Activated naive CD8-positive, alpha-beta T cell treated with anti-CD3 and anti-CD28 coated beads for 36 hours (primary cell): ENCODE measurements at places on chromosomes 1 and 21. TPM values are rescaled to one million over a fixed set of nuclear protein-coding genes. Genes with fewer than 3 reads are reported as not detected.
A peak's percentile ranks its signal among the peaks of the same experiment; 100 is the strongest.

Gene HSF2BP
- total RNA-seq: 1.2 TPM

Gene TMIGD3
- total RNA-seq: not detected

Gene DHX9
- 310 TPM for total RNA-seq

Gene S100A2
- not detected for total RNA-seq

Gene C1orf141
- not detected for total RNA-seq

Gene CELA2B
- not detected for total RNA-seq

Gene FCRL5
- 0.31 TPM for total RNA-seq

Gene HCRTR1
- total RNA-seq: not detected

Gene FCN3
- total RNA-seq: not detected

Gene TAF5L
- 28.0 TPM for total RNA-seq

Gene DIO1
- not detected for total RNA-seq

Gene AKT3
- 19.1 TPM for total RNA-seq

Gene AP4B1
- 36.8 TPM for total RNA-seq

Gene PTPN14
- 0.92 TPM for total RNA-seq

Gene CD53
- 193 TPM for total RNA-seq

GRCh38 chr1:231724876-231725647 is 98.5 kb downstream of the DISC1 start:
- no peaks in the 10 kb centered on the region for H3K36me3 ChIP-seq
- H3K27ac ChIP-seq: no peak overlapping the region
- no peaks in the 10 kb centered on the region for H3K27me3 ChIP-seq
- no peaks in the 10 kb centered on the region for H3K4me1 ChIP-seq
- peak; percentile 9 for DNase-seq
- H3K4me3 ChIP-seq: no peak overlapping the region

- peak within 1 kb of the TSS; percentile 98 for H3K27ac ChIP-seq
- peak; percentile 98 for DNase-seq
- peak within 1 kb of the TSS; percentile 88 for H3K4me3 ChIP-seq
- peaks cover 33% of the 10 kb centered on the region for H3K36me3 ChIP-seq
- H3K27me3 ChIP-seq: no peaks in the 10 kb centered on the region
These were observed at the start of gene USP1 for GRCh38 chr1:62436466-62437272. TSS of gene USP1 (plus strand) at chr1:62437049. CDS start at chr1:62439868, 2,819 bp downstream.

- DNase-seq: no peak
- H3K4me1 ChIP-seq: no peaks in the 10 kb centered on the region
- peaks cover 53% of the 10 kb centered on the region for H3K27me3 ChIP-seq
- H3K4me3 ChIP-seq: no peak within 1 kb of the TSS
These were observed at the start of gene DSCAM for GRCh38 chr21:40846587-40847411. TSS of gene DSCAM (minus strand) at chr21:40847158. CDS start at chr21:40846661, 497 bp downstream.

GRCh38 chr1:57058652-57059501 is 93.1 kb upstream of the C8B start:
- H3K36me3 ChIP-seq: no peaks in the 10 kb centered on the region
- no peak overlapping the region for H3K4me3 ChIP-seq
- H3K27me3 ChIP-seq: no peaks in the 10 kb centered on the region
- no peaks in the 10 kb centered on the region for H3K4me1 ChIP-seq

- peaks cover 12% of the 10 kb centered on the region for H3K27me3 ChIP-seq
- no peak for DNase-seq
- no peaks in the 10 kb centered on the region for H3K4me1 ChIP-seq
- H3K27ac ChIP-seq: no peak overlapping the region
These were observed 10.9 kb upstream of the VAMP3 start for GRCh38 chr1:7760245-7760644.

- H3K4me3 ChIP-seq: no peak overlapping the region
- DNase-seq: no peak
- H3K36me3 ChIP-seq: peaks cover 6% of the 10 kb centered on the region
- H3K27ac ChIP-seq: no peak overlapping the region
These were observed 27.3 kb downstream of the AGMAT start for GRCh38 chr1:15557594-15557993.

DNA sequence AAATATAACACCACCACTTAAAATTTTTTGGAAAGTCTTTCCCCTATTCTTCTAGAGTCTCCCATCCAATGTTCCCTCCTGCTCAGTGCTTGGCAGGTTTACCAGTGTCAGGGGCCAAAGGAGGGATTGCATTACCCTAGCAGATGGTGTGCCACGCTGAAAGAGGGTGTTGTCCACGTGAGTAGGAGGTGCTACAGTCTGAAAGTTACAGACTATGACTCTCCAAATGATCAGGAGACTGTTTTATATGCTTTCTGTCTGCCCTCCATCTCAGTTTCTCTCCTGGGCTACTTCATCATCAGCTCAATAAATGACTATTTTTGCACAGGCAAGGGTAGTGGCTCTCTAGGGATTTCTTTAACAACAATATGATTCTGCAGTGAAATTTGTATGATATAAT is 31.3 kb upstream of the ANGPTL7 start:
- peaks cover 13% of the 10 kb centered on the region for H3K4me1 ChIP-seq
- DNase-seq: no peak
- peak overlapping the region; percentile 17 for H3K27ac ChIP-seq
- no peaks in the 10 kb centered on the region for H3K27me3 ChIP-seq
- H3K4me3 ChIP-seq: no peak overlapping the region

GRCh38 chr1:23537296-23537973 is 6.4 kb upstream of the E2F2 start:
- no peak overlapping the region for H3K4me3 ChIP-seq
- peaks cover 18% of the 10 kb centered on the region for H3K4me1 ChIP-seq

GRCh38 chr1:79197421-79197820 is 190.9 kb upstream of the ADGRL4 start:
- no peak overlapping the region for H3K4me3 ChIP-seq
- no peak overlapping the region for H3K27ac ChIP-seq
- DNase-seq: no peak
- H3K36me3 ChIP-seq: no peaks in the 10 kb centered on the region

DNA sequence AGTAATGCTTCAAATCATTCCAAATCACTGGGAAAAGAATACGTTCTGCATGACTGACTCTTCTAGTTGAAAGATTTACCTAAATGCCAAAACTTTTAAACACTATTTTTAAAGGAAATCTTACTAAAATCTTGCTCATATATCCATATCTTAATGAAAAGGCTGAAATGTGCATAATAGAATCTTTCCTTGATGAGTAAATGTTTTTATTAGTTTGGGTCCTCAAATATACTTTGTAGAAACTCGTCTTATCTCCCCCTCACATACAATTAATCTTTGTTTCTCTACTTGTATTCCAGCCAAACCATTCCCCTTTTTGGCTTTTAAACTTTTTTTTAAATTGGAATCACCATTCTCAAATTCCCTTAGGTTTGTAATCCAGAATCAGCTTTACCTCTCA is 110.2 kb downstream of the NTNG1 start:
- H3K27me3 ChIP-seq: no peaks in the 10 kb centered on the region
- no peak overlapping the region for H3K27ac ChIP-seq
- no peak for DNase-seq
- H3K36me3 ChIP-seq: no peaks in the 10 kb centered on the region
- no peak overlapping the region for H3K4me3 ChIP-seq

DNA sequence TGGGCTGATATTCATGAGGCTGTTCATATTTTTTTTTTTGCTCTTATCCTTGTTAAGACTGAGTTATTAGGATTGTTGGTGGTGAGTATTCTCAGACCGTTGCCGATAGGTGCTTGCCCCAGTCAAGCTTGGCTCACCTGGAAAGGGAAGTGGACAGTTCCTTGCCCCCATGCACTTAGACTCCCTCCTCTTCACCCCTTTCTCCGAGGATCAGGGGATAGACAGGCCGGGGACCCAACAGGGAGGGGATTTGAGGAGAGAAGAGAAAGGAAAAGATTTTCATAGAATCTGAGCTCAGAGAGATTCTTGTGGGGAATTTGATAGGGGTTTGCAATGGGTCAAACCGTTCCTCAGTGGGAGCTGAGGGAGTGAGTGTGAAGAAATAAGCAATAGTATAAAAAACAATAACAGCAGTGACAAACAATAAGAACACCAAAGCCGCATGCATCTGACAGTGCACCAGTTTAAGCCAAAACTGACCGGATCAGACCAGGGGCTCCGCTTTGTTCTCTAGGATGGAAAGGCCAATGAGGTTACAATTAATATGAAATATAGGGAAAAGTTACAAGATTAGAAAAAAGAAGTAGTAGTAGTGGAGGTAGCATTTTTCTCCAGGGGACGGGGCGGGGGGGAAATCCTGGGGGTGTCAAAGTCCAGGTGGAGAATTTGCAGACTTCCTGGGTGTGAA is 8.9 kb downstream of the PAX7 start:
- no peak overlapping the region for H3K27ac ChIP-seq
- H3K4me3 ChIP-seq: no peak overlapping the region
- peaks cover 29% of the 10 kb centered on the region for H3K4me1 ChIP-seq
- no peak for DNase-seq

GRCh38 chr21:15772654-15773053 is 42.9 kb downstream of the USP25 start:
- peaks cover 41% of the 10 kb centered on the region for H3K36me3 ChIP-seq
- H3K4me3 ChIP-seq: no peak overlapping the region
- peaks cover 37% of the 10 kb centered on the region for H3K4me1 ChIP-seq
- H3K27ac ChIP-seq: no peak overlapping the region
- H3K27me3 ChIP-seq: no peaks in the 10 kb centered on the region

GRCh38 chr21:35282944-35283343 is 233.8 kb upstream of the RUNX1 start:
- no peak for DNase-seq
- peaks cover 3% of the 10 kb centered on the region for H3K27me3 ChIP-seq
- peaks cover 5% of the 10 kb centered on the region for H3K4me1 ChIP-seq
- no peak overlapping the region for H3K27ac ChIP-seq
- peaks cover 4% of the 10 kb centered on the region for H3K36me3 ChIP-seq

GRCh38 chr1:93816970-93817678 is 61.9 kb downstream of the DNTTIP2 start:
- peaks cover 18% of the 10 kb centered on the region for H3K4me1 ChIP-seq
- DNase-seq: no peak
- no peak overlapping the region for H3K4me3 ChIP-seq
- H3K36me3 ChIP-seq: no peaks in the 10 kb centered on the region
- no peak overlapping the region for H3K27ac ChIP-seq

- no peak overlapping the region for H3K27ac ChIP-seq
- H3K27me3 ChIP-seq: no peaks in the 10 kb centered on the region
- DNase-seq: no peak
- no peak overlapping the region for H3K4me3 ChIP-seq
- peaks cover 12% of the 10 kb centered on the region for H3K4me1 ChIP-seq
These were observed 92.9 kb upstream of the TTC39A start for GRCh38 chr1:51423073-51423821.

DNA sequence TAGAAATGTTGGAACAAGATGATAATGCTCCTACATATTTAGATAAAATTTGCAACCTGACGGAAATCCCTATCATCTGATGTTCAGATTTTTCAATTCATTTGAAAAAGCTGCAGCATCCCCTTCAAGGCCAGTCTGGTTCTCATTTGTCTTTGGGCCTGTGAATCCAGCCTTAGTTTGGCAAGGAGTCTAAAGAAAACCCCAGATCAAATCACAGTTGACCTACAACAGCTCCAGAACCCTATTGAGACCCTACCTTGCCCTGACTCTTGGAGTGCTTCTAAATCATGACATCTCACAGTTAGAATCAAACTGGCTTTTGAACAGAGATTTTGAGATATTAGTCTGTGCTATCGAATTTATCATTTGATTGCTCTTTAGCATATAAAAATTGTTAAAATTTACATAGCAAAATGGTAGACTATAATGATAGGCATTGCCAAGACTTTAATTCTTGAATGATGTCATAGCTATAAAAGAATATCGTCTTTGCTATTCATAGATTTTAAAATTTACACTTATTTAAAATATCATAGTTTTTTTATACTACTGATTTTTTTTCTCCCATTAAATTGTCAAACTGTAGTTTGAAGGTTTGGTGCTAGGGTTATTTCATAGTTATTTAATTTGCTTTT is 2.2 kb downstream of the PPP2R5A start:
- no peak for DNase-seq
- H3K27me3 ChIP-seq: no peaks in the 10 kb centered on the region
- H3K4me3 ChIP-seq: peak overlapping the region; percentile 100
- peak overlapping the region; percentile 96 for H3K27ac ChIP-seq
- peaks cover 49% of the 10 kb centered on the region for H3K4me1 ChIP-seq

DNA sequence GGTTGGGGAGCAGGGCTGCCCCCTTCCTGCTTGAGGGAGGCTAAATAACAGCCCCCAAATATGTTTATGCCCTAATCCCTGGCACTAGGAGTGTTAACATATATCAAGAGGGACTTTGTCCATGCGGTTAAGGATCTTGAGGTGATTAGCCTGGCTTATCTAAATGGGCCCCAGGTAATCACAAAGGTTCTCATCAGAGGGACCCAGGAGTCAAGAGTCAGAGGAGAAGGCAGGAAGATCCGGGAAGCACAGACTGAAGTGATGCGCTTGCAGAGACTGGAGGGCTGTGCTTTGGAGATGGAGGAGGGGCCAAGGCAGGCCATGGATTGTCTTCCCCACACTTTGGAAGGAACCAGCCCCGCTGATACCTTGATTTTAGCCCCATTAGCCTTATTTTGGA is 86.4 kb downstream of the IER5 start:
- H3K4me3 ChIP-seq: no peak overlapping the region
- H3K4me1 ChIP-seq: peaks cover 9% of the 10 kb centered on the region
- DNase-seq: no peak

GRCh38 chr21:45802425-45802824 is 158.9 kb downstream of the PCBP3 start:
- DNase-seq: no peak
- peaks cover 2% of the 10 kb centered on the region for H3K27me3 ChIP-seq
- no peaks in the 10 kb centered on the region for H3K36me3 ChIP-seq
- H3K4me1 ChIP-seq: no peaks in the 10 kb centered on the region

DNA sequence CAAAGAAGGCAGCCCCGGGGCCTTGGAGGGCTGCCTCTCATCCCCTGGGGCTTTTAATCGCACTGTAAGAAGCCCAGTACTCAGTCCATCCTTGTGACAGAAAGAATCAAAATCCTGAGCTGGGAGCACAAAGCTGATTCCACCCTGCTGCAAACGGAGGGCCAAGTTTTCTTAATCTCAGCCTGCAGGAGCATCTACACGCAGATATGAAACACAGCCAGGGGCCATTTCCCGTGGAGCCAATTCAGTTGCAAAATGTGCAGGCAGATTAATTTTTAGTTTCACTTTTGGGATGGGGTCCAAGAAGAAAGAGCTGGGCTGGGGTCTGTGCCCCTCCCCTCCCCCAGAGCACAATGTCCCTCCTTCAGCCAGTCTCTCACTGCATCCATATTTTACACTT is 4.4 kb downstream of the LYPD8 start:
- H3K4me3 ChIP-seq: no peak overlapping the region
- no peak for DNase-seq
- no peak overlapping the region for H3K27ac ChIP-seq
- H3K4me1 ChIP-seq: peaks cover 10% of the 10 kb centered on the region
- H3K36me3 ChIP-seq: no peaks in the 10 kb centered on the region

- H3K27me3 ChIP-seq: no peaks in the 10 kb centered on the region
- no peak overlapping the region for H3K27ac ChIP-seq
- no peaks in the 10 kb centered on the region for H3K36me3 ChIP-seq
- H3K4me1 ChIP-seq: no peaks in the 10 kb centered on the region
- no peak overlapping the region for H3K4me3 ChIP-seq
These were observed 19.0 kb upstream of the ADGRL2 start for GRCh38 chr1:81781749-81782148.

- no peaks in the 10 kb centered on the region for H3K36me3 ChIP-seq
- no peak overlapping the region for H3K4me3 ChIP-seq
- no peak for DNase-seq
- H3K27me3 ChIP-seq: peaks cover 4% of the 10 kb centered on the region
- no peak overlapping the region for H3K27ac ChIP-seq
- H3K4me1 ChIP-seq: no peaks in the 10 kb centered on the region
These were observed 62.8 kb downstream of the NGF start for GRCh38 chr1:115275216-115275615.
